Activated CD4-positive, alpha-beta T cell treated with anti-CD3 and anti-CD28 coated beads, Interleukin-2, Interleukin-6, amounts not matched to agents 100 ng/mL and 50 ng/mL, durations not matched to agents 16 hours and 8 hours (primary cell): ENCODE measurements at places on chromosomes 11 and 22.
A peak's percentile ranks its signal among the peaks of the same experiment; 100 is the strongest.

DNA sequence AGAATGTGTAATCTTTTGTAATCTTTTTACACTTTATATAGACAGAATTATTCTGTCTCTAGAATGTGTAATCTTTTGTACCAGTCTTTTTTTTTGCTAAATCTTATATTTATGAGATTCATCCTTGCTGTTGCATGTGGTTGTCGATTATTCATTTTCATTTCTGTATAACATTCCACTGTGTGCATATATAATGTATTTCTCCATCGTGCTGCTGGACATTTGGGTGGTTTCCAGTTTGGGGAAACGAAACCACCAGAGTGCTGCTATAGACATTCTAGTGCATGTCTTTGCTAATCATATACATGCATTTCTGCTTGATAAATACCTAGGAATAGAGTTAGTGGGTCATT lies 146.5 kb downstream of the GRIK4 start:
- DNase-seq, result no peak

- DNase-seq, result no peak
Observed at GRCh38 chr11:93577286-93577685, 34.1 kb upstream of the SMCO4 start.

DNA sequence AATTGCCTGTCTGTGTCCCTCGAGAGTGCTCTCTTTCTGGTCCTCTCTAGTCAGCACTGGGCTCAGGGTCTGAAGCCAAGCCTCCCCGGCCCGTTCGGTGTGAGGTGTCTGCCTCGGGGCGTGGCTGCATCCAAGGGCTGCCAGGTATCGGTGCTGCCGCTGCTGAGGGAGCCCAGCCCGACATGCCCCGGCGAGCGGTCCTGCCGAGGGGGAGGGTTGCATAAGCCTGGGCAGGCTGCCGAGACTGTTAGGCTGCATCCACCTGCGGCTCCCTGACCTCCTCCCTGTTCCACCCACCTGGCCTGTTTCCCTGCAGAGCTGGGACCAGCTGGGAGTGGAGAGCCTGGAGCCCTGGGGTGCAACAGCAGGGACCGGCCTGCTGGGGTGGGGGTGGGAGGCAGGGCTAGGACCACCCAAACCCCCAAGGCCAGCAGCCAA lies 6.3 kb downstream of the OVOL1 start:
- no peak for DNase-seq

DNA sequence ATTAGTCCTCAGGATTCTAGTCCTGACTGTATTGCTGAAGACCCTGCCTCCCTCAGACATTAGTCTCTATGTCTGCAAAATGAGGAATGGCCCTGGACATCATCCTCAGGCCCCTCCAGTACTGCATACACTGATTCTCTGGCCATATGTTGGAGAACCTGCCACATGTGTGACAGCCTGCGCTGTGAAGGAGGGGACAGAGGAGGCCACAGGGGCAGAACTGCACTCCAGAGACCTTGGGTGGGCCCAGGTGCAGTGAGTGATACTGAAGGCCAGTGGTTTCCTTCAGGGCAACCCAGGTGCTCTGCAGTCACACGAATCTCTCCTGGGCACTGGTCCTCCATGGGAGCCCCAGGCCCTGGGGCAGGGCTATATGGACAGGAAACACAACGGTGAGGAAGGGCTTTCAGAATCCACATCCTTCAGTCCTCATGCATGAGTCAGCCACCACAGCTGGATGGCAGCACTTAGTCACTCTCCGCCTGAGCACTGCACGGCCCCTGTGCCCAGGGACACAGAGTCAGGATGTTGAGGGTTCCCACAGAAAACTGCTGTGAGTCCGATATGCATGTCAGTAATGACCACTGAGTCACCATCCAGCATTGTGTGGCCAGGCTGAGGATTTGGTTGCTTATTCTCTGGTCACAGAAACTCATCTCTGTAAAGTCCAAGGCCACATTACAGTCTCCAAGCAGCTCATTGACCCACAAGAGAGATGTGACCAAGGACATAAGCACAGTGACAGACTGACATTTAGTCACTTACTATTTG lies 39.7 kb downstream of the ME3 start:
- DNase-seq, result peak; percentile 83

- DNase-seq, result no peak
Observed at GRCh38 chr11:120182790-120183491, 27.9 kb upstream of the OAF start.

DNA sequence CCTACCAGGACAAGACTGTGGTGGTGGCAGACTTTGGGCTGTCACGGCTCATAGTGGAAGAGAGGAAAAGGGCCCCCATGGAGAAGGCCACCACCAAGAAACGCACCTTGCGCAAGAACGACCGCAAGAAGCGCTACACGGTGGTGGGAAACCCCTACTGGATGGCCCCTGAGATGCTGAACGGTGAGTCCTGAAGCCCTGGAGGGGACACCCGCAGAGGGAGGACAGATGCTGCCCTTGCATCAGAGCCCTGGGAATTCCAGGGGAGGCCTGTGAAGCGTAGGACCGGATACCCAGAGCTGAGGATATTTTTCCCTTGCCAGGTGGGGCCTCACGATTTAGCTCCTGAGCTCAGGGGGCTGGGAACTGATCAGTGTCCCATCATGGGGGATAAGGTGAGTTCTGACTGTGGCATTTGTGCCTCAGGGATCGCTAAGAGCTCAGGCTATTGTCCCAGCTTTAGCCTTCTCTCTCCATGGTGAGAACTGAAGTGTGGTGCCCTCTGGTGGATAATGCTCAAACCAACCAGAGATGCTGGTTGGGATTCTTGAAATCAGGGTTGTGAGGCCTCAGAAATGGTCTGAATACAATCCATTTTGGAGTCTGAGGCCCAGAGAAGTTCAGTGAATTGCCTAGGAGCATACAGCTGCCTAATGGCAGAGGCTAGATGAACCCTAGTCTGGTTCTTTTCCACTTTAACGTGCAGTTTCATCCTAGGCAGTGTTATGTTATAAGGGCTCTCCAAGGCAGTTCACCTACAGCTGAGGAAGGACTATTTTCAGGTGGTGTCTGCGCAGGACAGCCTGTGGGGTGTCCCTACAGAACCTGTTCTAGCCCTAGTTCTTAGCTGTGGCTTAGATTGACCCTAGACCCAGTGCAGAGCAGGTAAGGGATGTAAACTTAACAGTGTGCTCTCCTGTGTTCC lies 19.5 kb downstream of the PIK3IP1 start:
- peak; percentile 66 for DNase-seq

- DNase-seq, result peak; percentile 42
Observed at GRCh38 chr22:38298312-38299005, 18.8 kb downstream of the CSNK1E start.

- DNase-seq, result peak; percentile 95
Observed at GRCh38 chr11:61361741-61362541, at the start of the genes CYB561A3 and TMEM138. Gene CYB561A3, minus strand, starts transcription at chr11:61361882. Its CDS starts 5,169 bp downstream, at chr11:61356713. Gene TMEM138, plus strand, starts transcription at chr11:61362374. Its CDS starts 2,017 bp downstream, at chr11:61364391.

GRCh38 chr11:77353131-77353530 lies 51.6 kb upstream of the GDPD4 start:
- DNase-seq, result no peak

DNA sequence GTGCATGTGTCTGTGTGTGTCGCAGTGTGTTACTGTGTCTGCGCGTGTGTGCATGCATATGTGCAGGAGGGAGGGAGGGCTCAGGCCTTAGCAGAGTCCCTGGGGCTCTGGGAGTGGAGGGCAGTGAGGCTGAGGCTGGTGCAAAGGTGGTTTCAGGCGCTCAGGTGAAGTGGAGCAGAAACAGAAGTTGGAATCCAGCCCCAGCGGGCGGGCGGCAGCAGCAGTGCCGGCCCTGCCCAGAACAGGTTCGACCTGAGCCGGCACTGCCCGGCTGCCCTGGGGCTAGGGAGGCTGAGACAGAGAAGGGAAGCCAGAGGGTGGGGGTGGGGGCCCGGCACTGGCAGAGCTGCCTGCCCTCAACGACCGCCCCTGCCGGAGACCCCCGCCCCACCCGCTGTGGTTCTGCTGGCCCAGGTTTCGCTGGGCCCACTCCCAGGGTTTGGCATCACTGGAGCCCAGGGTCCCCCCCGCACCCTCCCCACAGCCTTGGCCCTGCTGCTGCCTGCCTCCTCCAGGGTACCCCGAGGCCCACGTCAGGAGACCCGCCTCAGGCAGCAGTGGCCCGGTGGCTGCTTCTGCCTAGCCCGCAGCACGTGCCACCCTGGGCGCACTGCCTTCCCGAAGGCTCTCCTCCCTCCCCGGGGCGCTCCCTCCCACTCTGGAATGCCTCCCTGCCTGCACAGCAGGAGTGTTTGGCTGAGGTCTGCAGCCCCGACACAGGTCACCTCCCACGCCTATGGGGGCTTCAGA lies 13.3 kb downstream of the ASCL2 start:
- DNase-seq, result no peak

DNA sequence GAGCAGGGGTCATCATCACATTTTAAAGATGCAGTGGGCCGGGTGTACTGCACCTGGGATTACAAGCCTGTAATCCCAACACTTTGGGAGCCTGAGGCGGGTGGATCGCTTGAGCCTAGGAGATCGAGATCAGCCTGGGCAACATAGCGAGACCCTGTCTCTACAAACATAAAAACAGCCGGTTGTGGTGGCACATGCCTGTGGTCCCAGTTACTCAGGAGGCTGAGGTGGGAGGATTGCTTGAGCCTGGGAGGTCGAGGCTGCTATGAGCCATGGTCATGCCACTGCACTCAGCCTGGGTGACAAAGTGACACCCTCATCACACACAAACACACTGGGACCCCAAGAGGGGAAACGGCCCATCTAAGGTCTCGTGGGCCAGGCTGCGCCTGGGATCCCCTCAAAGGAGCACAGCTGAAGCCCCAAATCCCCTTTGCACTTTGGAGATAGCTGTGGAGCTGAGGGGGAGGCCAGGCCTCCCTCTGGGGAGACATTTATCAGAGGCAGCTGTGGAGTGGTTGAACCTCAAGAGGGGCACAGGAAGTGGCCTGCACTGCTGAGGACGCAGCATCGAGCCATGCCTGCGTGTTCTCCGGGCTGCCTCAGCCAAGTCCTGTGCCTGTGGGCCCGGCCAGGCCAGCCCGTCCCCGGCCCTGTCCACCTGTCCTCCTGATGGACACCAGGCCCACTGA lies 27.5 kb downstream of the OSBPL5 start:
- DNase-seq, result no peak

DNA sequence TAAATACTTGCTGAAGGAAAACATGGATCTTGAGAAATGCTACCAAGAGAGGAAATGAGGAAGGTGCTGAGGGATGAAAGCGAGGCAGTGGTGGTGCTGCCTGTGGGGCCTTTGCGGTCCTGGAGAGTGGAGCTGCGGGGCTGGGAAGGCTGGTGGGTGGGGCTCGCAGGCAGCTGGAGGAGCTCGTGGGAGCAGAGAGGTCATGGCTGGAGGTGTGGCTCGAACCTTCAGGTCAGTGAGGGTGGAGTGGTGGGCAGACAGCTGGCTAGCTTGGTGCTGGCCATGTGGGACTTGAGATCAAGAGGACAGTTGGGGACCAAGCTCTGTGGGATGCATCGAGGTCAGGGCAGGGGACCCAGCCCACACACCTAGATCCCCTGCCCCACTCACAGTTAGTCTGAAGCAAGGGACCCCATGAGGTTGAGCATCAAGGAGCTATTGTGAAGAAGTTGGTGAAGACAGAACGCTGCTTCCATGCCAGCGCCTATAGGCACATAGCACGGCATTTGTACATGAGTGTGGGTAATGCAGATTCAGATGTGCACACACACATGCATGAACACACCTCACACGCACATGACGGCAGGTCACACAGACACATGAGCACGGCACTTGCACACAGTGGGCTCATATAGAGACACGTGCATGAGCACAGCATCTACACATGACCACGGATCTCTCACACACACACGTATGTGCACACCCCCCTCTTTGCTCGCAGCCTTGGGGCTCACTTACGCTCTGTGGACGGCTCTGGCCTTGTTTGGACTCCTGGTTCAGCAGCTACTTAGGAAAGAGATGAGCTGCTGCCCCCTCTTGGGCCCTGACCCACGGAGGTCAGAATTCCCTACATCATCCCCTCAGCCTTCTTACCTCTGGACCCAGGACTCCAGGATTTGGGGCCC lies 30.4 kb downstream of the SHANK3 start:
- no peak for DNase-seq

DNA sequence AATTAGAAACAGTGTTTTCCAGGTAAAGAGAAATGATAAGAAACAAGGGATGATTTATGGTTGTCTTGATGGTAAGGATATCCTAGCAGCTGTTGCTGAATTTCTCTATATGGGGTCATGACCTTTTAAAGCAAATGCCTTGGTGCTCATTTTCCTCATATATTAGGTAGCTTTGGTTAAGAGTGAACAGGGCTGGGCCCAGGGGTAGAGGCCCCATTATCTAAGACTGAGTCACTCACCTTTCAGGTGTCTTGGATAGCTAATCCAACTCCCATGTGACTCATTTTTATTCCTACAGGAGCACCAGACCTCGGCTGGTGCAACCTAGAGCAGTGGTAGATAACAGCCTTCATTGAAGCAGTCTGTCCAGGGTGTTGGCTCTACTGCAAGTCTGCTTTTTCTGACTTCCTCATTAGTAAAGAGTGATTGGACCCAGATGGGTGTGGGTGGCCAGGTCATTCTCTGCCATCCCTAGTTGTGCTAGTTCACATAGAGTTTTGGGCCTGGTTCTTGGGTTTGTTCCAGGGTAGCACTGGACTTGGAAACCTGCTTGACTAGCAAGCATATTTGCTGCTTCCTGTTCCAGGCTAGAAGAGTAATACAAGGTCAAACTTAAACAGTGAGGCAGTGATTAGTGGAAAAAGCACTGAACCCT lies 37.4 kb downstream of the CTNND1 start:
- DNase-seq, result no peak

DNA sequence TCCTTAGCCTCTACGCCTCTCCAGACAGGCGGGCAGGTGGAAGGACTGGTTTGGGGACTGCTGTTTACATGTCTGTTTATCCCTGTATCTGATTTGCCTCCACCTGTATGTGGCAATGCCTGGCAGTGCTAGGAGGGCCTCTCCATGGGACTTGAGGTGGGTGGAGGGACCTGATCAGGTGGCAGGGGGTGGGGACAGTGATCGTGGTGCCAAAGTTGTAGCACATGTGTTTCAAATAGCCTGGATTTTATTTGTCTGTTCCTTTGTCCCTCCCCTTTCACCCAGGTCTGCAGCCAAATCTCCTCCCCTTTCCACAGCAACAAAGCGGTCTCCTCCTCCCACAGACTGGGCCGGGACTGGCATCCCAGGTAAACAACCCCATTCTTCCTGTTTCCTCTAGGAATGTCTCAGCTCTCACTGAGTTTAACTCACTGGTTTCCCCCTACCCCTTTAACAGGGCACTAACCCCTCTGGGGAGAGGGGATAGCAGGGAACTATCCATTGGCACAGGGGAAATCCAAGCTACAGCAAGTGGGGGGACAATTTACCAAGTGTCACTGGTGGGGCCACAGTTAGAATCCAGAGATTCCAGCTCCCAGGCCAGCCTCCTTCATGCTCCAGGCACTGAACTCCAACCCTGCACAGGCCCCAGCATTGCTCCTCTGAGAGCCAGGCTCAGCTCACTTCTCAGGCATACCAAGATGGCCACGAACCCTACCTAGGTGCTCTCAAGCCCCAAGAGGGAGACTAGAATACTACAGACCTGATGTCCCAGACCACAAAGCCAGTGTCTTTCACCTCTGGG lies 22.9 kb upstream of the TLCD5 start:
- no peak for DNase-seq

GRCh38 chr11:107669191-107669740 lies 42.6 kb downstream of the SLN start:
- no peak for DNase-seq

GRCh38 chr11:16295592-16295991 lies 60.8 kb downstream of the SOX6 start:
- DNase-seq, result no peak
